Activated CD4-positive, alpha-beta memory T cell treated with anti-CD3 and anti-CD28 coated beads, Interleukin-2, amount 10 ng/mL, durations not matched to agents 7 days and 5 days (primary cell): ENCODE measurements at places on chromosomes 3 and 15. TPM values are rescaled to one million over a fixed set of nuclear protein-coding genes. Genes with fewer than 3 reads are reported as not detected.

DNA sequence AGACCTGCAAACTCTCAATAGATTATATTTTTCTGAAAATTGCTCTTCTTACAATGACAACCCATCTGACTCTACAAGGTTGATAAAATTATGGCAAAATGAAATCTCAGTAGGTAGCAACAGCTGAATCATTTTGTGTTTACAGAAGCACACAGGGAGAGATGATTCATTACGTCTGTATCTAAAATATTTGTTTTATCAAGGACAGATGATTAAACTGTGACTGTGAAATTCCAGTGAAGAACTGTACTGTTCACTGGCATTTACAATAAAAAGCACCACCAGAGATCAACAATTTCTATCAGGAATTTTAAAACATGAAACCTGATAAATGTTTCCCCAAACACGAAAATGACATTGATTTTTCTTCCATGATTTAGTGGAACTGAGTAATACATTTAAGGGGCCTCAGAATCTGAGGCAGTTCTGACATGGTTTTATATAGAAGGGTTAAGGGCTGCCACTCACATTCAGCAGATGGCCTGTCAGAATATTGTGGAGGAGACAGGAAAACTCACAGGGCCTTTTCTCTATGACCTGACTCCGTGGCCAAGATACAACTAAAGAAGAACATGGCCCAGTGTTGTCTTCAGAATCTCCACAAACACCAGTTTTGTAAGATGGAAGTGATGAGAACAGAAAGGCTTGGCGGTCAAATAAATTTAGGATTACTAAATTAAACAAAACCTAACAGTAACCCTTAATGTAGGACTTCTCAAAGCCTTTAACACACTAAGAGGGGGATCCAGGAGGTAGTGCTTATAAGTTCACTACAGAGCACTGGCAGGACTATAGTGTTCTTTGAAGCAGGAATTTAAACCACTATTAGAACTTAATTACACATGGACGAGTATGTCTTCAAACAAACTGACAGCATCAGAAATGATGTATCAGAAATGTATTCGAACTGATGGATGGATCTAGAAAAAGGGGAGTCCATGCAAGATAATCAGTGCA lies 25.9 kb downstream of the RAD18 start:
- no peaks in the 10 kb centered on the region for H3K4me1 ChIP-seq
- no peak overlapping the region for H3K4me3 ChIP-seq
- no peak overlapping the region for H3K27ac ChIP-seq
- H3K36me3 ChIP-seq, result peaks cover 50% of the 10 kb centered on the region
- DNase-seq, result no peak
- H3K27me3 ChIP-seq, result no peaks in the 10 kb centered on the region

The ADGRG7 gene
- not detected for total RNA-seq

The FBLN2 gene
- not detected for total RNA-seq

DNA sequence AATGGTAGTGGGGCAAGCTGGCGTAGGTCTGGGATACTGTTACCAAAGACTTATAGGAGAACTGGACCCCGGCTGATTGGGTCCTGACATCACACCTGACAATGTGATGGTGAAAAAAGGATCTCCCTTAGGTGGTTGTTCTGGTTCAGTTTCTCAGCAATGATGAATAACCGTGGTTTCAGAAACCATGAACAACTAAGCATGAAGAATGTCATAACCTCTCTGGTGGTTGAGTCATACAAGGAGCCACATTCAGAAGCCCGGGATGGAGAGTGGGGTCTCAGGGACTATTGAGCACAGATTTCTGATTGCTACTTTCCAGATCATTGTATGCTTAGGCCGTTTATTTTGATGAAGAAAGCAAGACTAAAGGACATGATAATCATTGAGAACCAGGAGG lies 17.4 kb downstream of the GPR160 start:
- H3K27me3 ChIP-seq, result no peaks in the 10 kb centered on the region
- no peak overlapping the region for H3K27ac ChIP-seq
- H3K4me1 ChIP-seq, result peaks cover 45% of the 10 kb centered on the region
- peaks cover 9% of the 10 kb centered on the region for H3K36me3 ChIP-seq
- no peak for DNase-seq

The ARRDC4 gene
- 0.18 TPM for total RNA-seq

- H3K4me3 ChIP-seq, result no peak overlapping the region
- no peak overlapping the region for H3K27ac ChIP-seq
- no peak for DNase-seq
- peaks cover 41% of the 10 kb centered on the region for H3K36me3 ChIP-seq
- H3K27me3 ChIP-seq, result no peaks in the 10 kb centered on the region
Observed at GRCh38 chr15:85527895-85528294, 147.5 kb downstream of the AKAP13 start.

The CCR8 gene
- 7.9 TPM for total RNA-seq

DNA sequence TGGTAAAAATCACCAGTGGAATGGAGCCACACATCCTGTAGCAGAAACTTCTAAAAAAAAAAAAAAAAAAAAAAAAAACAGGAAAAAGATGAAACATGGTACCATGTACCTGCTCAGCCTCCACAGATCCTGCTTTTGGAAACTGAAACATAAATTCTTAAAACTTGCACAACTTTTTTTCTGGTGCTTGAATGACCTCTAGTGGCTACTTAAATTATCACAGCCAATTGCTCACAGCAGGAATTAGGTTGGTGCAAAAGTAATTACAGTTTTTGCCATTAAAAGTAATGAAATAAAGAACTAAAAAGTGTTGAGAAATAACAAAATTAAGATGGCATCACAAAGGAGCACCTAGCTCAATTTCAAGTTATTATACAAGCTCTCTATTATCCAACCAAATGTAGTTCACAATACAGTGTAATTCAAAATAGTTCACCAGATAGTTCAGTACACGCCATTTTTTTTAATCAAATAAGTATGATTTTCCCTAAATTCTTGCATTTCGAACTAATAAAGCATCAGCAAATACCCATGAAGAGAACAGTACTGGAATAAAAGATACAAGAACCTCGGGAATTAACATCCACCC lies 80.6 kb downstream of the ULK4 start:
- no peaks in the 10 kb centered on the region for H3K4me1 ChIP-seq
- no peak overlapping the region for H3K27ac ChIP-seq
- no peak overlapping the region for H3K4me3 ChIP-seq

DNA sequence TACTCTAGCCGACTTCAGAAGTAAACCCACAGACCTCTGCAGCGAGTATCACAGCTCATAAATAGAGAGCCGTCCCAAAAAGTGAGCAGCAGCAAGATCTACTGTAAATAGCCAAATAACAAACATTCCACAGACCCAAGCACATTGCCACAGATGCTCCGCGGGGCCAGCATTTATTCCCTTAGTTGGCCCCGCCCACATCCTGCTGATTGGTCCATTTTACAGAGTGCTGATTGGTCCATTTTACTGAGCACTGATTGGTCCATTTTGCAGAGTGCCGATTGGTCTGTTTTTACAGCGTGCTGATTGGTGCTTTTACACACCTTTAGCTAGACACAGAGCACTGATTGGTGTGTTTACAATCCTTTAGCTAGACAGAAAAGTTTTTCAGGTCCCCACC lies 17.3 kb upstream of the GABRB3 start:
- H3K36me3 ChIP-seq, result no peaks in the 10 kb centered on the region
- H3K27ac ChIP-seq, result no peak overlapping the region
- H3K4me1 ChIP-seq, result no peaks in the 10 kb centered on the region
- no peak for DNase-seq

The MESD gene
- 36.1 TPM for total RNA-seq

DNA sequence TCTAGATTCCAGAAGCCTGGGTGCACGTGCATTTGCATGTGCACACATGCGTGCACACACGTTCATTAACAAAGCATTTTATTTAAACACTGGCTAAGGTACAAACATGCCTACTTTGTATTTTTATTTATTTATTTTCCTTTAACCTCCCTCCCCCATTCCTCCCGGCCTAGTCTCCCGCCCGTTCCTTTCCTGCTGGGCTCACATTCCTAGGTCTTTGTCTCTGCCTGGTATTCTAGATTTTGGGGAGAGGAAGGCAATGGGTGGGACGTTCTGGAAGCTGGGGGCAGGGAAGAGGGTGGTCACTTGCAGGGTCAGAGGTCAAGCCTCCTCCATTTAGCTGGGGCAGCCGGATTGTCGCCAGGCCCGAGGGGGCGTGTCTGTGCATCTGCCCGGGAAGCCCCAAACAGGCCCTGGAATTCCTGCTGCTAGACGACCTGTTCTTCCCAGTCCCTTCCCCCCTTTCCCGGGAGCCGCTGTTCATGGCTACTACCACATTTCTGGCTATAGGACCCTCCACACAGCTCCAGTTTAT lies 51.8 kb downstream of the TRIM71 start:
- no peaks in the 10 kb centered on the region for H3K4me1 ChIP-seq
- no peak for DNase-seq
- no peak overlapping the region for H3K4me3 ChIP-seq
- peaks cover 29% of the 10 kb centered on the region for H3K27me3 ChIP-seq

DNA sequence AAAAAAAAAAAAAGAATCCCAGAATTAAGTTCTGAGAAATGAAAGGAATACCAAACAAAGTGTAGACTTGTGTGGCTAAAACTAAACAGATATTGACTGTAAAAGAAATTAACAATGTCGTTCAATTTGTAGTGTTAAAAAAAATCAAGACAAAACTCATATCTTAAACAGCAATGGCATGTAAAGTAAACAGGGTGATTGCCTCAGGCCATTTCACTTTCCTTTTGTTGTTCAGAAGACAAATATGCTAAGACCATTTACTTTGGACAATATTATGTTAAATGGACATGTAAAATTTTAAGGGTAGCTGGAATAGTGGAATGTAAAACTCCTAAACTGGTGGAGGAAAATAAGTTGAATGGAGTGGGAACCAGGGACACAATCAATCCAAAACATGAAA lies 139.1 kb downstream of the RTP4 start:
- H3K4me1 ChIP-seq, result no peaks in the 10 kb centered on the region
- H3K36me3 ChIP-seq, result no peaks in the 10 kb centered on the region
- DNase-seq, result no peak
- no peak overlapping the region for H3K4me3 ChIP-seq
- no peak overlapping the region for H3K27ac ChIP-seq

The PCYT1A gene
- total RNA-seq, result 73.3 TPM

- no peak overlapping the region for H3K4me3 ChIP-seq
- no peaks in the 10 kb centered on the region for H3K27me3 ChIP-seq
- no peaks in the 10 kb centered on the region for H3K36me3 ChIP-seq
- DNase-seq, result no peak
- peaks cover 2% of the 10 kb centered on the region for H3K4me1 ChIP-seq
Observed at GRCh38 chr3:71180524-71180923, 403.0 kb downstream of the FOXP1 start.

DNA sequence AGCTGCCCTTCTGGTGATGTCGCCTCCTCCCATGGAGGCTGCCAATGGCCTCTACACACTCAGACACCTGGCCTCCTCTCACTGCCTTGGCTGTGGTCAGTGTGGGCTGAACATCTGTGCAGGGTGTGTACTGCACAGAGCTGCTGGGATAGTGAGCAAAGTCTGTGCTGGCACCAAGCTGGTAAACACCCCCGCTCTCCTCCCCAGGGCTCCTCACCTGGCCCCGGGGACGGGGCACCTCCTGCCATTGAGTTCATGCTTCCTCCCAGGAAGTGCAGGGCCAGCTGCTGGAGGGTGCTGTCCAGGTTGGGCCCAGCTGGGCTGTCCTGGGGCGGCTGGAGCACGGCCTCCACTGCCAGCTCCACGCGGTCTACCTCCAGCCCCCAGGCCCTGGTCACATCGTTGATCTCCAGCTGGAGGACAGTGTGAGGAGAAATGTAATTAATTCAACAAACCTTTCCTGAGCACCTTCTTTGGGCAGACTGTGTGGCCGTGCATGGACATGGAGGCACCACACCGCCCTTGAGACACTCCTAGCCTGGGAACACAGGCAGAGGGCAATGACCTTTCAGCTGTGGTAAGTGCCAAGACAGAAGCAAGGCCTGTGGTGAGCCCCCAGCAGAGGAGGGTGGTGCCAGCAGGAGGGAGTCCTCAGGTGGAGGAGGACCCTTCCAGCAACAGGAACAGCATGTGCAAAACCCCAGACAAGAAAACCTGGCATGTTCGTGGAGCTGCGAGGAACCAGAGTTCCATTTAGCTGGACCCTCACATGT lies 6.8 kb downstream of the STOML1 start:
- H3K27me3 ChIP-seq, result no peaks in the 10 kb centered on the region
- no peak for DNase-seq
- H3K4me1 ChIP-seq, result peaks cover 35% of the 10 kb centered on the region
- no peaks in the 10 kb centered on the region for H3K36me3 ChIP-seq
- no peak overlapping the region for H3K4me3 ChIP-seq
- no peak overlapping the region for H3K27ac ChIP-seq

DNA sequence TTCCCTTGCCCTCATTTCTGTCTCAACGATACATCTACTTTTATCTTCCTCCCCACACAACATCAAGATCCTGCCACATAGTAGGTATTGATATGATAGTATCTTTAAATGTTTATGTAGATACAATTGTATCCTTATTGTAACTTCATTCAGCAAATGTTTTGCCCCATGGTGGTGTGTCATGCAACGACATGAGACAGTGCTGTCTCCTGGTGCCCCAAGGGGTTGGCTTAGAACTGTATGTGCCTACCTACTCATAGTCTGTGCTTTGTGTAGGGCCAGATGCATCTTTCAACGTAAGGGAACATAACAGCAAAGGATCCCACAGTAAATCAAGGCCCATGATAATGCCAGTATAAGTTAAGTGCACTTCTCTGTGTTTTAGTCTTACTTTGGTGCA lies 2.8 kb upstream of the CD47 start:
- H3K4me3 ChIP-seq, result no peak overlapping the region
- H3K27me3 ChIP-seq, result no peaks in the 10 kb centered on the region
- H3K27ac ChIP-seq, result no peak overlapping the region
- peaks cover 25% of the 10 kb centered on the region for H3K4me1 ChIP-seq

The CRTC3 gene
- total RNA-seq, result 89.3 TPM

- no peak overlapping the region for H3K4me3 ChIP-seq
- H3K27ac ChIP-seq, result no peak overlapping the region
- no peak for DNase-seq
- H3K4me1 ChIP-seq, result no peaks in the 10 kb centered on the region
Observed at GRCh38 chr3:32184187-32184730, 54.2 kb upstream of the CMTM8 start.

GRCh38 chr15:51405693-51406523 lies 64.5 kb downstream of the GLDN start:
- no peaks in the 10 kb centered on the region for H3K36me3 ChIP-seq
- H3K27ac ChIP-seq, result no peak overlapping the region
- no peak for DNase-seq
- peaks cover 31% of the 10 kb centered on the region for H3K27me3 ChIP-seq
- no peak overlapping the region for H3K4me3 ChIP-seq

The TMEM212 gene
- total RNA-seq, result not detected

The SATB1 gene
- 267 TPM for total RNA-seq

DNA sequence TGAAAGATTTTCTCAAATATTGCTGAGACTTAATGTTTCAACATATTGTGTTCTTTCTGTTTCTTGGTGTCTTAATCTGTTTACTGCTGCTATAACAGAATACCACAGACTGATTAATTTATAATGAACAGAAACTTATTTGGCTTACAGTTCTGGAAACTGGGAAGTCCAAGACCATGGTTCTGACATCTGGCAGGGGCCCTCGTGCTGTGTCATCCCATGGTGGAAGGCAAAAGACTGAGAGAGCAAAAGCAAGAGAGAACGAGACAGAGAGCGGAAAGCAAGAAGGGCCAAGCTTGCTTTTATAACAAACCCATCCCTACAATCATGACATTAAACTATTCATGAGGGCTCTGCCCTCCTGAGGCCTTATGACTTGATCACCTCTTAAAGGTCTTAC lies 88.7 kb downstream of the ARNT2 start:
- H3K4me3 ChIP-seq, result no peak overlapping the region
- H3K27ac ChIP-seq, result no peak overlapping the region
- H3K27me3 ChIP-seq, result peaks cover 8% of the 10 kb centered on the region
- H3K36me3 ChIP-seq, result no peaks in the 10 kb centered on the region
- H3K4me1 ChIP-seq, result no peaks in the 10 kb centered on the region

The MFGE8 gene
- total RNA-seq, result 46.5 TPM

The ADAMTS7 gene
- total RNA-seq, result 0.43 TPM
